ENCODE measurements at places on chromosomes 6 and 20. TPM values are rescaled to one million over a fixed set of nuclear protein-coding genes. Genes with fewer than 3 reads are reported as not detected.

The AGPAT4 gene
- 8.5 TPM for total RNA-seq

The MSH5 gene
- total RNA-seq, result 56.1 TPM

GRCh38 chr6:109526905-109527628 lies 44.0 kb upstream of the ZBTB24 start:
- H3K27ac ChIP-seq, result no peak overlapping the region
- no peak overlapping the region for H3K4me3 ChIP-seq
- H3K27me3 ChIP-seq, result no peaks in the 10 kb centered on the region
- peaks cover 3% of the 10 kb centered on the region for H3K36me3 ChIP-seq

The HCK gene
- not detected for total RNA-seq

The BEND6 gene
- not detected for total RNA-seq

DNA sequence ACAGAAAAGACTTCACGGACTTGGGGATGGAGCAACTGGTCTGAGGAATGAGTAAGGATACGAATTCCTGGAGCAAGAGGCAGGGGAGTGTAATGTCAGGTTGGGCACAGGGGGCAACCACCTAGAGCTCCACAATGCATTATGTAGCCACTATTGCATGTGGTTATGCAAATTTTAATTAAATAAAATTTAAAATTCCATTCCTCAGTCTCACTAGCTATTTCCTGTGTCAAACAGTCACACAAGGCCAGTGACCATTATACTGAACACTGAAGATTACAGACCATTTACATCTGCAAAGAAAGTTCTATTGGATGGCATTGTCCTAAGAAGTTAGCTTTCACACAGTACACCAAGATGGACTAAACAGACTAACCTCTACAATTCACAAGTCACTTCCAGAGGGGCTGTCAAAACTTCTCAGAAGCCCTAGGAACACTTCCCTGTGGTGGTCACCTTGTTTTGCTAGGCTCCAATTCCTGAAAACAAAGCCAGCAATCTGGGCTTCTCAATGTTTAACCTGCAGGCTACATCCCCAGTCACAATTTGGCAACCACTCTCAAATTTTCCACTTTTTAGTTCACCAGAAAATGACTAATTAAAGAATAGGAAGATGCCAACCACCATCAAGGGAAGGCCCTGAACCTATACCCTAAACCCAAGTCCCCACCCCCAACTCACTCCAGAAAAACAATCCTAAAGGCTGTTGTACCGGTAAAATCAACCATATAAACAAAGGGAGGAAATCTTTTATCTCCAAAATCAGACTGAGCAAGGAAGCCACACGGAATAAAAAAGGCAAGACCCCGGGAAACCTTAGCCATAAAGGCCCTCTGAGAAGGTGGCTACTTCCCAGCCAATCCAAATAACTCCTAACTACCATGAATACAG lies 34.2 kb upstream of the C20orf203 start:
- no peak for DNase-seq
- peaks cover 29% of the 10 kb centered on the region for H3K36me3 ChIP-seq
- H3K4me3 ChIP-seq, result no peak overlapping the region
- H3K27ac ChIP-seq, result no peak overlapping the region
- H3K27me3 ChIP-seq, result no peaks in the 10 kb centered on the region

- no peak overlapping the region for H3K27ac ChIP-seq
- H3K36me3 ChIP-seq, result no peaks in the 10 kb centered on the region
- no peak overlapping the region for H3K4me3 ChIP-seq
- DNase-seq, result no peak
These were observed 137.9 kb downstream of the DLL1 start for GRCh38 chr6:170152989-170153388.

The ARID1B gene
- 89.6 TPM for total RNA-seq

Data from activated CD4-positive, alpha-beta T cell treated with anti-CD3 and anti-CD28 coated beads, Interleukin-2, amount 10 ng/mL, durations not matched to agents 7 days and 5 days (primary cell).